ENCODE measurements at places on chromosomes 4 and X.

- DNase-seq, result no peak
These were observed 193.0 kb downstream of the MGST2 start for GRCh38 chr4:139858436-139859205.

- DNase-seq, result no peak
These were observed 52.3 kb upstream of the EDNRA start for GRCh38 chr4:147428583-147428982.

DNA sequence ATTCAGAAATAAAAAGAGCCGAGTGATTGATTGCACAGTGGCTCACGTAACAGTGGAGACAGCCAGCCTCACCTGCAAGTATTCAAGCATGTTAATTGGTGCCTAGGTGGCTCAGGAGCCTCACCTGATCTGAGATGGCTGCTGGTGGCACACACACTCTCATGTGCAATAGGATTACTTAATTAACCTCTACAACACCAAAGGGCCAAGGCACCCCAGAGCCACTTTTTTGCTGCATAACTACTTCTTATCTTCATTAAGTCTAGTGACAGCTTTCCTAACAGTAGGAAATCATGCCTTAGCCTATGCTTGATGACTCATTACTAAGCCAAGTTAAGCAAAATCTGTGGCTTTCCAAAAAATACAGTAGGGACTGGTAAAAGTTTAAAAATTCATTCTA is 117.3 kb upstream of the NOCT start:
- no peak for DNase-seq

- DNase-seq, result no peak
These were observed 72.6 kb downstream of the FHDC1 start for GRCh38 chr4:153008578-153009199.

- no peak for DNase-seq
These were observed 47.0 kb downstream of the THAP9 start for GRCh38 chr4:82947498-82947897.

GRCh38 chrX:30920271-30920670 is 31.2 kb upstream of the TAB3 start:
- no peak for DNase-seq

DNA sequence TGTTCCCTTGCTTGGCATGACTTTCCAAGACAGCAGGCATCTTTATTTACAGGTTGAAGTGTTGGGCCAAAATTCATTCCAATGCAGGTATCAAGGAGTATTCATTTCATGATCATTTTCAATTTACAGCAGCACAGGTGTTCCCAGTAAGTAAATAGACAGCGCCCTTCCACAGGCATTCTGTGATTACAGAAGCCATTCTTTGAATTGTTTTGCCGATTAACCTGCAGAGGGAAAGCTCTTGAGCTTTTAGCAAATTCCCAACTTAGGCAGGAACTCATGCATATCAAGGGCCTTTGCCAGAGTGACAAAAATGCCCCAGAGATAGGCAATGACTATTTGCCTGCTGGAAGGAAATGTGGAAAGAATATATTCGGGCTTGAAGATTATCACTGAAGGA is 6.8 kb downstream of the TXK start:
- no peak for DNase-seq

- DNase-seq, result no peak
These were observed 9.6 kb upstream of the PSAPL1 start for GRCh38 chr4:7444314-7444713.

GRCh38 chr4:26400132-26400531 is 79.3 kb downstream of the RBPJ start:
- DNase-seq, result peak; percentile 35

- peak; percentile 78 for DNase-seq
These were observed 18.6 kb downstream of the TRIM2 start for GRCh38 chr4:153222707-153223426.

GRCh38 chrX:10208953-10209352 is 52.2 kb downstream of the CLCN4 start:
- DNase-seq, result no peak

DNA sequence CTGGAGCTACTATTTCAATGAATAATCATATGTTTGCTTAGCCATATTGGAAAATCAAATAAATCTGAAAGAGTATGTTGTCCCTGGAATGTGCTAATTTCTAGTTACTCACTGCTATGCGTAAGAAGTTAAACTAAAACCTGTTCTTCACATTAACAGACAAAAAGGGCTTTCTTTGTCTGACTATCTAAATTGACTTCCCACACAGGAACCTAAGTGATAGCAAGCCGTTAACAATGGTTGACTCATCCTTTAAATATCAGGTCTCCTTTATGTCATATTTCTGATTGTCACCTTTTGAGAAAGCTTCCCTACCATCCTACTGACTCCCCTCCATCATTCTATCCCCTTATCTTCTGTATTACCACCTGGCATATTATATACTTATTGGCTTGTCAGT is 81.4 kb downstream of the AMELX start:
- no peak for DNase-seq

GRCh38 chr4:74758551-74759145 is 35.7 kb downstream of the BTC start:
- no peak for DNase-seq

GRCh38 chr4:36494747-36495146 is 213.3 kb downstream of the DTHD1 start:
- DNase-seq, result no peak

DNA sequence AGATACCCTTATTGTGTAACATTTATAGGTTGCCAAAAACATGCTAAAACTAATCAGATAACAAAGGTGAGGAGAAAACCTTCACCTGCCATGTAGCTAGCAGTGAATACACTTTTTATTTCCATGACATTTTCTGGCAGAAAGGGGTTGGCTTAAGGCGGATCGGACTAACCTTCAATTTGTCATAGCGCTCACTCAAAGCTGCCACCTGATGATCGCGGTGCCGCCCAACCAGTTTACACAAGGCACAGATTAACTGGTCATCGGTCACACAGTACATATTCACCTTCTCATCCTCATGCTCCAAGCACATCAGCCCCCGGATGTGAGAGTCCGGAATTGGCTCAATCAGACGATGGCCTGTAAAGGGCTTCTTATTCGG is 53.7 kb downstream of the MID1 start:
- DNase-seq, result no peak

- no peak for DNase-seq
These were observed 90.0 kb downstream of the DCTD start for GRCh38 chr4:182827166-182827565.

DNA sequence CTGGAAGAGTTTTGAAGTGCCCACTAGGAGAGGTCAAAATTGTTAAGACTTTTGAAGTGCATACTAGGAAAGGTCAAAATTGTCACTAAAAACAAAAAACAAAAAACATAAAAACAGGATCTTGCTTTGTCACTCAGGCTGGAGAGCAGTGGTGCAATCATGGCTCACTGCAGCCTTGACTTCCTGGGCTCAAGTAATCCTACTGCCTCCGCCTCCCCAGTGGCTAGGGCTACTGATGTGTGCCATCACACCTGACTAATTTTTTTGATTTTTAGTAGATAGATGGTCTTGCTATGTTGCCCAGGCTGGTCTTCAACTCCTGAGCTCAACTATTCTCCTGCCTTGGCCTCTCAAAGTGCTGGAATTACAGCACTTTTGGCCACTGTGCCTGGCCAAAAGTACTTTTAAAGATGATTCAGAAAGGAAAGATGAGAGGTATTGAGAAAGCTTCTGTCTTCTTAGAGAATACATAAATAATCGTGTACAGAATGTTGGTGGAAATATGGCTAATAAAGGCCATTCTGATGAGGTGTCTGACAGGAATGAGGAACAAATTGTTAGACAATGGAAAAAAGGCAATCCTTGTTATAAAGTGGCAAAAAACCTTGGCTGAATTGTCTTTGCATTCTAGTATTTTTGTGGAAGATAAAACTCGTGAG is 43.3 kb upstream of the STX18 start:
- DNase-seq, result no peak

DNA sequence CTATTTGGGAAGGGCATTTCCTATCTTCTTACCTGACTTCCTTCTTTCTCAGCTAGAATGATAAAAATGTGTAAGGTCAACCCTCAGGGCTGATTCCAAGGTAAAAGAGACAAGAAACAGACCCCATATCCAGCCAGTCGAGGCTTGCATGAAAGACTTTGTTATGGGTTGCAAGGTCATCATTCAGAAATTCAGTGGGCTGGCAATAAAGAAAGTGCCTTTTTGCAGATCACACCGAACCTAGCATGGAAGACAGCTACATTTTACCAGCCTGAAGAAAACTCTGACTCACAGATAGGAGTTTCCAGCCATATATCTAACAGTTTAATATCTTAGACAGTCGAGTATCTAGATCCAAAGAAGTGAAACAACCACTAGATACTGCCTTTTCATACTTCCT is 87.4 kb downstream of the PDGFC start:
- DNase-seq, result no peak

GRCh38 chr4:15809058-15809457 is 30.9 kb downstream of the CD38 start:
- no peak for DNase-seq

Measured in G401 (cell line).